ENCODE measurements at places on chromosomes 12 and 14. TPM values are rescaled to one million over a fixed set of nuclear protein-coding genes. Genes with fewer than 3 reads are reported as not detected.

The SERPINA3 gene
- total RNA-seq = not detected

The BEGAIN gene
- total RNA-seq = 3.4 TPM

The HOXC9 gene
- not detected for total RNA-seq

The RNASE7 gene
- total RNA-seq = not detected

The AKAP5 gene
- 2.5 TPM for total RNA-seq

The WNT1 gene
- 0.60 TPM for total RNA-seq

The PPFIA2 gene
- total RNA-seq = not detected

The GPR162 gene
- total RNA-seq = 0.11 TPM

The TRIM9 gene
- total RNA-seq = 0.46 TPM

The ACVR1B gene
- total RNA-seq = 2.4 TPM

The DHRS2 gene
- total RNA-seq = 2.3 TPM

The CIDEB gene
- total RNA-seq = 24.7 TPM

The LUM gene
- total RNA-seq = not detected

The APOLD1 gene
- 5.3 TPM for total RNA-seq

The PTPRO gene
- total RNA-seq = not detected

The CDK4 gene
- 180 TPM for total RNA-seq

The SLCO1C1 gene
- not detected for total RNA-seq

The BCL11B gene
- total RNA-seq = 34.9 TPM

The KRT6C gene
- not detected for total RNA-seq

The NPFF gene
- total RNA-seq = not detected

The MGAT4C gene
- under 0.01 TPM for total RNA-seq

The TAS2R8 gene
- total RNA-seq = not detected

The TMEM119 gene
- total RNA-seq = not detected

The PLEKHD1 gene
- not detected for total RNA-seq

The NEUROD4 gene
- not detected for total RNA-seq

The OTX2 gene
- total RNA-seq = not detected

The C3AR1 gene
- total RNA-seq = 0.50 TPM

The LDHB gene
- 1,305 TPM for total RNA-seq

The COPZ1 gene
- 108 TPM for total RNA-seq

The EPYC gene
- not detected for total RNA-seq

The FAIM2 gene
- 0.05 TPM for total RNA-seq

The OAS3 gene
- 29.6 TPM for total RNA-seq

The RAD9B gene
- total RNA-seq = 0.41 TPM

The KLRF2 gene
- not detected for total RNA-seq

The EXOC3L4 gene
- not detected for total RNA-seq

The MDP1 gene
- total RNA-seq = 13.5 TPM

The CLEC9A gene
- not detected for total RNA-seq

The MAP1LC3B2 gene
- 0.37 TPM for total RNA-seq

The M6PR gene
- total RNA-seq = 175 TPM

All from activated T-helper 2 cell treated with anti-CD3 and anti-CD28 coated beads, Interferon-gamma antibody, Interleukin-2, Interleukin-4, amounts not matched to agents 10 μg/mL and 5 μg/mL and 100 μg/mL, durations not matched to agents 14 hours and 24 hours and 36 hours (primary cell).